ENCODE measurements at places on chromosomes 5 and 9.
A peak's percentile ranks its signal among the peaks of the same experiment; 100 is the strongest.

DNA sequence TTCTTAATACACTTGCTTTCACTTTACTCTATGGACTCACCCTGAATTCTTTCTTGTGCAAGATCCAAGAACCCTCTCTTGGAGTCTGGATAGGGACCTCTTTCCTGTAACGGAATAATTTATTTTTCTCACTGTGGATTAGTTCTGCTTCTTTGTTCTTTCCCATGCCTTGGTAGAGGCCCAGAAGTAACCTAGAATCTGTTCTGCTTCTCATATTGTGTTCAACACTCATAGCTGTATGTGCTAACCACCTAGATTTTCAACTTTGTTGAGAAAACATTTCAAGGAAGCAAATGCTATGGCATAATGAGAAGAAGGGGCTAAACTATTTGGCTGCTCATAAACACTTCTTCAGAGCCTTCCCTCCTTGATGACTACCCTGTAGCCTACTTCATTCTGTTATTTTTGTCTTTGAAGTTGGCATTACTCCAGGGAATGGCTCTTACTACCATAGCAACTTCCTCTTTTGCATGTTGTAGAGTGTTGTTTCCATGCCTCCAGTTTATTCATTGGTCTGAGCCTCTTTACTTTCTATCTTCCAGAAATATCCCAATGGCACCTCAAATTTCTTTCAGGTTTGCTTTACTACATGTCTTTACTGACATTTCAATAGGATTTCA is 74.3 kb downstream of the KIAA0825 start:
- peak; percentile 84 for DNase-seq

DNA sequence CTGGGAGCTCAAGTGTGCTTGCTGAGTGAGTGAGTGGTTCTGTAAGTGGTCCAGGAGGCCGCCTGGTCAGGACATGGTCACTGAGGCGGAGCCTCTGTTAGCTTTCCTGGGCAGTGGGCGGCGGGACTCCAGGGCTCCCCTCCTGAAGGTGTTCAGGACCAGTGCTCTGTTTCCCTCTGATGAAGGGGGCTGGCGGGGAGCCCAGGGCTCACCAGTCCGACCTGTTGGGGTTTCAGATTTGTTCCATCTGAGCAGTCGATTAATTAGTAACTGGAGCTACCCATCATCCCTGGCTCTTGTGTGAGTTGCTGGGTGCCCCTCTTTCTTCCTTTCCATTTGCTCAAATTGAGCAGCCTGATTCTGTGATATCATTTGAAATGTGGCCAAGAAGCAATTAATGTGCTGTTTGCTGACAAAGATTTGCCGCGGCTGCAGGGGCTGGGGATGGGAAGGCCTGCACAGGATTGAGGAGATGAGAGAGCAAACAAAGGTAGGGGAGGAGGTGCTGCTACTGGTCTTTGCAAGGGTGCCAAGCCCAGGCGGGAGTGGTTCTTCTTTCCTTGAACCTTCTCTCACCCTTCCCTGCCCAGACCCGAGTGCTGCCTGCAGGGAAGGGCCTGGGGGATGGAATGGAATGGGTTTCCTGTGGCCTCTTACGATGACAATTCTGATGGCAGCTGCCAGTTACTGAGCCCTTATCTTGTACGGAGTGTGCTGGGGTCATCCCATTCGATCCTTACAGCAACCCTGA is 92.8 kb upstream of the PITX1 start:
- no peak for DNase-seq

DNA sequence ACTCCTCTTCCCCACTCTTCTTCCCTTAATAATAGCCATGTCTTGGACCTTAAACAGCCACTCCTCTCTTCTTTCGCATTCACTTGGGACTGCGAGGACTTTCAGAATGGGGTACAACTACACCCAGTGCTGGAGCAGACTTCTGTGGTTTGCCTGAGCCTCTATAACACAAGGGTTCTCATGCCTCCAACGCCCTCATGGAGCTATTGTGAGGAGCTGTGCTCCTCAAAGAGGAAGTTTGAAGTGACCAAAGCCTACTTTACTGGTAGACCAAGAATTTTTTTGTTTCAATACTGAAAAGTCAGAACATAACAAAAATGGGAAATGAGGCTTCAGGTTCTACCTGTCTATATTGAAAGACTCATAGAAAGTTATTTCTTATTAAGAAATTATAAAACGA is 316.4 kb downstream of the PIK3R1 start:
- DNase-seq: peak; percentile 56

- DNase-seq: no peak
Observed at GRCh38 chr9:107430071-107430470, 59.5 kb downstream of the KLF4 start.

DNA sequence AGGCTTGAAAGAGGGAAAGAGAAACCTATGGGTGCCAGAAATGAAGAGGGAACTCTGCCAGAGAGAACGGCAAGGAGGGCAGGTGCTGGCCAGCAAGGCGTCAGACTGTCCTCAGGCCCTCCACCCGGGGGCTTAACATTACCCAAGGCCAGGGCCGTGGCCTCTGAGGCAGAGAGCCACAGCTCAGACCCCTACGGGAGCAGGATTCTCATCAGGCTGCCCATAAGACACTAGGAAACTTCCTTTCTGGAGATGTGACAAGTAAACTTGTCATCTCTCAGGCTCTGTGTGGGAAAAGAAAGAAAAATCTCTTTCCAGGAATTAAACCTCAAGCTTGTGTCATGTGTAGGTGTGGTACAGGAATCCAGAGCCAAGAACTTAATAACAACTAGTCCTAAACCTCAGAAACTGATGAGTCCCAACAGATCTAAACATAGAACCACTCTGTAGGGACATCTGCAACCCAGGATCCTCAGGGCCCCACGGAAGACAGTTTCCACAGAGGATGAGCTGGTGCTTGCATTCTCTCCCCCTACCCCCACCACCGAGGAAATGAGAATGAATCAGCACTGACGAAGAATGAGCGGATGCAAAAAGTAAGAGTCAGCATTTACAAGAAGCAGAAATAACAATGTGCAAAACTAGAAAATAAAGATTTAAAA is 74.3 kb downstream of the DCP2 start:
- no peak for DNase-seq

GRCh38 chr5:37511646-37512045 is 132.5 kb downstream of the WDR70 start:
- DNase-seq: no peak

- no peak for DNase-seq
Observed at GRCh38 chr5:149887622-149888183, 56.9 kb downstream of the PDE6A start.

- DNase-seq: no peak
Observed at GRCh38 chr5:122602700-122603099, 172.2 kb upstream of the SNX2 start.

DNA sequence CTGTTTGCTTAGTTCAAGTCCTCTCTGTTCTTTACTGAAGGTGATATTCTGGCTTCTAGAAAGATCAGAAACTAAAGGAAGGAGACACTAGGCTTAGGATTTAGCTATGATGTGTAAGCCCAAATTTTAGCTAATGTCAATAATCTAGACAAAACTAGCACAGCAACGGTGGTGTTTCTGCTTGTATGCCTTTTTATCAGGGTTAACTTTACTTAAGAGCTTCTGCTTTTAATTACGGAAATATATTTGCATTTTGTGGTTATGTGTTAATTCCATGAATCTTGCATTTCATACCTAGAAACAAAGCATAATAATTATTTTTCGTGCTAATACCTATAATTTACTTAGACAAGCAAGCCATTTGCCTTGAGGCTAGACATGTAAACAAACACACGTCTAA is 96.1 kb downstream of the PAX5 start:
- no peak for DNase-seq

DNA sequence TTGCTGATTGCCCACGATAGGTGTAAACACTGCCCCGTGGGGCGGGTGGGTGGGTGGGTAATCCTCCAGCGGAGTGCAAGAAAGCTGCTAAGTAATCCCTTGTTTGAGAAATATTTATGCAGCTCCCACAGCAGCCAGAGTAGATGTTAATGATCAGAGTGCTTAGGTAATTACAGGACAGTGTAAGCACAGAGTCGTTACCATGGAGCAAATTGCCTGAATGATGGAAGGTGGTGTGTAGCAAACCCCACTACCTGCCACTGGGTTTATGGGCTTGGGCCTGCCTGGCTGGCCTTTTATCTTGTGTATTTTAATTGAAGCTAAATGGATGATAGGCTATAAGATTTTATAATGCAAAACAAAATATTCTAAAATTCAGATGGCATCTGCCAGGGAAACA is 110.0 kb downstream of the COL5A1 start:
- DNase-seq: no peak

GRCh38 chr5:76683816-76684731 is 31.9 kb upstream of the F2R start:
- no peak for DNase-seq

- no peak for DNase-seq
Observed at GRCh38 chr5:81171769-81172168, 61.4 kb upstream of the CKMT2 start.

- no peak for DNase-seq
Observed at GRCh38 chr9:97280755-97281330, 26.6 kb upstream of the CCDC180 start.

GRCh38 chr5:38497946-38498345 is 58.5 kb downstream of the LIFR start:
- no peak for DNase-seq

- DNase-seq: peak; percentile 44
Observed at GRCh38 chr5:108148715-108149139, 233.2 kb downstream of the FBXL17 start.

DNA sequence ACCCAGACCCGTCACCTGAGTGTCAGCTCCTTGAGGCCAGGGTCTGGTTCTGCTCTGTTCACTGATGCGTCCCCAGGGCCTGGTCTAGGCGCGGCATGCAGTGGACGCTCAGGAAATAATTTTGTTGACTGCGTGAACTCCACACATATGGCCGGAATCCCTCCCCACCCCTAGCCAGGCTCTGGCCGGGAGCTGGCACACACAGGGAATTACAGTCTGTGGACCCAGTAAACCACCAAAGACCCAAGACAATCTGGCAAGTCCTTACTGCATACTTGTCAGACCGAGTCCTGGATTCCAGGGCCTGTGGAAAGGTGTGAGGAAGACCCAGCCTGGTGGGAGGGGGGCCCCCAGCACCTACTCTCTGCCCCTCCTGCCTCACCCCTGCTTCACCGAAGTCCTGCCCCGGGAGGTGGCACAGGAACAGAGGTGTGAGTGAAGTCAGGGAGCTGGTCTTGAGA is 113.0 kb upstream of the IER5L start:
- DNase-seq: no peak

GRCh38 chr5:2008851-2009629 is 126.3 kb upstream of the IRX4 start:
- no peak for DNase-seq

DNA sequence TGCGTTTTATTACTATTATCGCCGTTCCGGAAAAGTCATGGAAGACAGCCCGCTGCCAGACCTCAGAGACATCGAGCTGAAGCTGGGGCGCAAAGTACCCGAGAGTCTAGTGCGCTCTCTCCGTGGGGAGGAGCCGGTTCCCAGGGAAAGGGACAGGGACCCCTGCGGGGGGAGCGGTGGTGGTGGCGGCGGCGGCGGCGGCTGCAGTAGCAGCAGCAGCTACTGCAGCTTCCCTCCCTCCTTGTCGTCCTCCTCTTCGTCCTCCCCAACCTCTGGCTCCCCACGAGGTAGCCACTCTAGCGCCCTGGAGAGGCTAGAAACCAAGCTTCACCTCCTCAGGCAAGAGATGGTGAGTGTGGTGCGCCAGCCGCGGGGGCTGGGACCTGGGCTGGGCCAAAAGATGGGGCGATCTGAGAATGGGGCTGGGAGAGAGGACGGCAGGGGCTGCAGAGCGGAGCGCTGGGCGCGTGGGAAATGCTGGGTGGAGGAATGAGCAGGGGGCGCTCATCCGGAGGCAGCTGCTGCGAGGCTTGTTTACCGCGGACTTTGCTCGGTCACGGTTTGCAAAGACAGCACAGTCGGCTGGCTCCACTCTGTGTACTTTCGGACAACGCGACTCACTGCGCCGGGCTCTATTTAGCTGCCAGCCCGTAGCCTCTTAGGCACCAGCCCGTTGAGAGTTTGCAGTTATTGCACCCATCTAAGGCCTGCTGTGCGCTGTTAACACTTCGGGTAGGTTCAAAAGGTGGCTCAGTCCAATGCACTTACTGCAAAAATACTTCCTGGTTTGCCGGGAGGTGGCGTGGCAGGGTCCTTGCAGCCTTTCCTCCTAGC is 1.1 kb downstream of the LURAP1L start:
- DNase-seq: no peak

- DNase-seq: peak; percentile 63
Observed at GRCh38 chr5:61333321-61333953, 1.4 kb downstream of the ZSWIM6 start.

DNA sequence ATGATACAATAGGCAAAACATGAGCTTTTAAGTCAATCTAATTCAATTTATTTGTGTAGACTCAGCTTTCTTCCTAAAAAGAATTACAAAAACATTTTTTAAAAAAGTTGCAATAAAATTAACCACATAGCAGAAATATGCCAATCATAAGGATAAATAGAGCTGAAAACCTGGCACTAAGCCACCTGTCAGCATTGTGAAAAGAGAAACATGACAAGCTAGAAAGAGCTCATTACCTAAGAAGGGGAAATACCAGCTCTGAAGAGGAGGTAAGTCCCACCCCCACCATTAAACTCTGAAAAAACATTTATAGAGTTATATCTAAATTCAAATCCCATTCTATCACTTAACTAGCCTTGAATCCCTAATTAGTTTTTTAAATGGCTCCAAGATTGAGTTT is 372.9 kb downstream of the OSTF1 start:
- no peak for DNase-seq

- no peak for DNase-seq
Observed at GRCh38 chr5:14165375-14166106, 22.4 kb downstream of the TRIO start.

GRCh38 chr9:109498195-109499092 is at the start of gene PTPN3:
Gene PTPN3, minus strand, starts transcription at chr9:109498307. Its CDS starts 34,873 bp downstream, at chr9:109463434.
- DNase-seq: no peak

All from Kasumi-1 (cell line).